ENCODE measurements at places on chromosomes 1 and 21.

- DNase-seq, result no peak
Measured at GRCh38 chr1:29810121-29811120, 574.1 kb downstream of the PTPRU start.

GRCh38 chr1:64231153-64231552 is 27.7 kb downstream of the UBE2U start:
- DNase-seq, result peak; percentile 14

DNA sequence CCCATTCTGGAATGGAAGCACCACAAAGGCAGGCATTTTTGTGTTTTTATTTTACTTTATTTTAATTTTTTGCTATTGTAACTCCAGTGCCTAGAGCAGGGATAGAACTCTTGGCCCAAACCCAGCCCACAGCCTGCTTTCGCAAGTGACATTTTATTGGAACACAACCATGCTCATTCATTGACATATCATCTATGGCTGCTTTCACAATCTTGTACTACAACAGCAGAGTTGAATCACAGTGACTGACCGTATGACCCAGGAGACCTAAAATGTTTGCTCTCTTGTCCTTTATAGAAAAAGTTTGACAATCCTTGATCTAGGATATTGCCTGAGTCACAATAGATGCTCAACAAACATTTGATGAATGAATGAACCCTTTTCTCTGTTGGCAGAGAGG is 83.9 kb upstream of the ATP1A1 start:
- DNase-seq, result no peak

DNA sequence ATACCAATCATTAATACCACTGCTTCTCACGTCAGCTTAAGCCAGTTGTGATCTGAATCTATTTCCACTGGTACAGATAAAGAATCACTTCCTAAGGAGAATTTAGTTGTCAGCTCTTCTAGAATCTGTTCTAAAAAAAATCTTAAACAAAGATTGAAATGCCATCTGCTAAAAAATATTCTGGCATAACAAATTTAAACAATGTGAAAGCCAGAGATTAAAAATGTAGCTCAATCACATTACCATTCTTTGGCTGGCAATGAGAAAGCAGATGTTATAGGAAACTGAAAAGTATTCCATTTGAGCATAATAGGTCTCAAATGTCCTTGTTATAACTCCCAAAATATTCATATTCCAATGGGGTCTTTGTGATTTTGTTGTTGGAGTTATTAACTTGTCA is 21.7 kb upstream of the LRRC8B start:
- DNase-seq, result no peak

- DNase-seq, result peak; percentile 20
Measured at GRCh38 chr1:206699626-206700025, 14.9 kb downstream of the MAPKAPK2 start.

GRCh38 chr1:210702506-210702905 is 373.8 kb downstream of the HHAT start:
- DNase-seq, result no peak

DNA sequence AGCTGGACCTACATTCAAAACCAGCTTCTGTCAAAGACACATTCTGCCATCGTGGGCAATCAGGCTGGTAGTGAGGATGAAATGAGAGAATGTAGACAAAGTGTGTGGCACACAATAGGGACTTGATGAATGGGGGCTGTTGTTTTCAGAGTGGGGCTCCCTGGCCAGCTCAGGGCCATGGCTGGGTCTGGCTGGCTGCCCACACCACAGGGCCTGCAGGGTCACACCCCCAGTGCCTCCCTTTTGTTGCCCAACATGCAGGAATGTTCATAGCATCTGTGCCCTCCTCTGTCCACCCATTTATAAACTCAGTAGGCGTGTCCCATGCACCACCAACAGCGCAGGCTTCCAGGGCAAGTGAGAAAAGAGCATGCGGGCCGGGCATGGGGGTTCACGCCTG is 20.8 kb upstream of the ECE1 start:
- no peak for DNase-seq

DNA sequence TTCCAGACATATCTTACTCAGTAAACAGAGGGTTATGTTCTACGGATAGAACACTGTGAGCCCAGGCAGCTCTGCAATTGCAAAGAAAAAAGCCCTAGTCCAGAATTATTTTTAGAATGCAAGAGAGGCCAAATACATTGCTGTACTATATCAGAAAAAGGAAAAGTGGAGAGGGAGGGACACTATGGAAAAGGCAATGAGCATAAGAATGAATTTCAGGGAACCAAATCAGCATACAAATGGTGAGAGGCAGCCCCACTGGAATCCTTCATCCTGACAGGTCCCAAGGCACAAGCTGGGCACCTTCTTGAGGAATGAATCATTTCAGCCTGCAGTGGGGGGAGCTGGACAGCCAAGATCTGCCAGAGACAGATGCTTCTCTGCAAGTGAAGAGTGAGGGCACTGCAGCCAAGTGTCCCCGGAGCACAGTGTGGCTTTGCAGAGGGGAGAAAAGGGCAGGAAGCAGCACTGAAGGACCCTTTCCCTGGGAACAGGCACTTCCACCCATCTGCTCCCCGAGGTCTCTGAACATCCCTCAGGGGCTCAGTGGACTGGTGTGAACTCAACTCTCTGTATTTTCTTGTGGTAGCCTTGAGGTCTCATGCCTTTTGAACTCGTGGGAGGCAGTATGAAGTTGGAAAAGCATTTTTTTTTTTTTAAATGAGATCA is 115.6 kb downstream of the XCL2 start:
- DNase-seq, result no peak

- DNase-seq, result no peak
Measured at GRCh38 chr1:219223496-219223895, 49.8 kb downstream of the LYPLAL1 start.

GRCh38 chr1:241829468-241829867 is 18.5 kb upstream of the EXO1 start:
- peak; percentile 40 for DNase-seq

All from inflammatory macrophage treated with lipopolysaccharide for 4 hours (primary cell).